ENCODE measurements at places on chromosomes 16 and 17.

DNA sequence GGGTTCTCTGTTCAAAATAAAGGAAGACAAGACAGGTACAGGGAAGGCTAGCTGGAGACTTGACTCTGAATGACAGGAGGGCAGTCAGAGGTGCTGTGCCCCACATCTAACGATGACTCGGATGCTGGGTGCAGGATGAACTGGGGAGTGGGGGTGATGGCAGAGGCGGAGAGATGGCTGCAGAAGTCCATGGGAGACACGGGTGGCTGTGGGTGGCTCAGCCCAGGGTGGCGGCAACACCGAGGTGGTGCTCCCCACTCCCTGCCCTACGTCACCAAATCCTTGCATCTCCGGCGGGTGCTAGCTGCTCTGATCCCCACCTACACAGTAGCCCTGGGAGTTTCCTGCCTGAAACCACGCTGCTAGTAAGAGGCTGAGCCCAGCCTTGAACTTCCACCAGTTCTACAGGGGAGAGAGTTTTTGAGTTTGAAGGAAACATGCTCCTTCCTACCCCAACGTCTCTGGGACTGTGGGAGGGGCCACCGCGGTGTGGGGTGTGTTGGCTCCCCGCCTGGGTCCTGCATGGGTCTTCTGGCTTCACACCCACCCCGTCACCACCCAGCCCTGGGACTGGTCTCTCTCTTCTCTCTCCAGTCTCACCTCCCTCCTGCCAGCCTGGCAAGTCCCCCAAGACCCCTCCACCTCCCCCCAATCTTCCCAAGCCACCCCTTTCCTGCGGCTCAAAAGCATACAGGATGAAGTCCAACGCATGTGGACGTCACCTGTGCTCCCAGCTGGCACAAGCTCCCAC, 4.5 kb downstream of the GSG1L start:
- no peak for DNase-seq

GRCh38 chr17:13297183-13297582, 279.4 kb upstream of the ELAC2 start:
- no peak for DNase-seq

DNA sequence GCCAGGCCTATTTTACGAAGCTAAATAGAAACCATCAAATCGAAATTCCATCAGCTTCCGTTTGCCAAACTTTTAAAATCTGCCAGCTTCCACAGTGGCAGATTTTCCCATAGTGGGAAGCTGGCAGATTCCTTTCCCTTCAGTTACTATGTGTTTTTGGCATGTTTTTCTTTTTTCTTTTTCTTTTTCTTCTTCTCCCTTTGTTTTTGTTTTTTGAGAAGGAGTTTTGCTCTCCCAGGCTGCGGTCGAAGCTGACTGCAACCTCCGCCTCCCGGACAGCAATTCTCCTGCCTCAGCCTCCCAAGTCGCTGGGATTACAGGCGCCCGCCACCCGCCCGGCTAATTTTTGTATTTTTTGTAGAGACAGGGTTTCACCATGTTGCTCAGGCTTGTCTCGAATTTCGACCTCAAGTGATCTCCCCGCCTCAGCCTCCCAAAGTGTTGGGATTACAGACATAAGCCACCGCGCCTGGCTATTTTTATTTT, 684 bp upstream of the CWC25 start:
- no peak for DNase-seq

GRCh38 chr17:32141258-32141657, 1.0 kb upstream of the RHOT1 start:
- peak; percentile 93 for DNase-seq

DNA sequence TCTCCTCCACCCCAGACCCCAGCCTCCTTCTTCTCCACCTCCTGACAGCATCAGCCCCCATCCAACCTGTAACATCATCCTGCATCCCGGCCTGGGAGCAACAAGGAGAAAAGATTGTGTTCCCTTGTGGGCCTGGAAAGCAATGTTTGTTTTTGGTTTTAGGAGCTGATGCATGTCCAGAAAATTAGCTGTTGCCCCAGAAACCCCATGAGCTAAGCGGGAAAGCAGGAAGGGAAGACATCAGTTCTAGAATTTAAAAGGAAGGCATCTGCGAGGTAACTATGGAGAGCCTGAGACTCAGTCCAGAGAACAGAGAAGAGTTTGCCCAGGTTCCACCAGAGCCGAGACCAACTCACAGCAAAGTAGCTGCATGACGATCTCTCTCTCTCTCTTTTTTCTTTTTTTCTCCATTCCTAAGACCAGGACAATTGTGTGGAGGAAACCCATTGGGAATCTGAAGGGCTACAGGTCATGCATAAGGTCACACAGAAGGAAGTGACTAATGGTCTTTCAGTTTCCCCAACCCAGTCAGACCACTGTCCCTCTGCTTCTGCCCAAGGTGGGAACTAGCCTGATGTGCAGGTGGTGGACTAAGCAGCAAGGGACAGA, 124.4 kb downstream of the SLC39A11 start:
- no peak for DNase-seq

DNA sequence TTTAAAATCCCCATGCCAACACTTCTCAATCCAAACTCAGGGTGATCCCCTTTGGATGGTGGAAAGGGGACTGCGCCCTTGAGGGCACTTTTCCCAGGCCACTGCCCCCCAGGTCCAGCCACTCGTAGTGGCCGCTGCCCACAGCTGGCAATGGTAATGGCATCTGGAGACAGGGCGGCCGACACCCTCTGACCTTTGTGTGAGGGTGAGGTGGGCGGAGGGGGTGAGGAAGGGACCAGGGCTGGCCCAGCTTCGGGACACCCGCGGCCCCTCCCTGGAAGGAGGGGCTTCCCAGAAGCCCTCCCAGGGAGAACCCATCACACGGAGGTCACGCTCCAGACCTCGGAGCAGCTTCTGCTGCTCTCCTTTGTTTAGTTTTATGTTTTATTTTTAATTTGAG, 289.7 kb downstream of the FOXL1 start:
- no peak for DNase-seq

GRCh38 chr17:4679658-4680057, 24.3 kb downstream of the PELP1 start:
- DNase-seq = peak; percentile 20

GRCh38 chr16:20359997-20360396, 7.5 kb upstream of the UMOD start:
- peak; percentile 13 for DNase-seq

GRCh38 chr17:38456031-38456815, 28.0 kb downstream of the ARHGAP23 start:
- no peak for DNase-seq

DNA sequence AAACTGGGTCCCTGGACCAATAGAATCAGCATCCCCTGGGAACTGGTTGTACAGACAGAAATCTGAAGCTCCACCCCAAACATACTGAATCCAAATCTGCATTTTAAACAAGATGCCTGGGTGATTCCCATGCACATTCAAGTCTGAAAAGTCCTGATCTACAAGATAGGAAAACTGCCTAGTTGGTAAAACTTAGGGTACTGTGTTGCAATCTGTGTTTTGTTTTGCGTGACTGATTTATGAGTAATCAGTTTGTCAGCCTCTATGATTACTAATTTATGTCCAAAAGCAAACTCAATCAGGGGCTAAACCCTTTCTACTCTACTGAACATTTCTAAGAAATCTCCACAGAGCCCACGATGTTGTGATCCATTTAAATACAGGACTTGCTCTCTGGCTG, 103.8 kb downstream of the YPEL2 start:
- DNase-seq = no peak

- DNase-seq = no peak
These were observed 275.7 kb downstream of the WWOX start for GRCh38 chr16:78375055-78375679.

DNA sequence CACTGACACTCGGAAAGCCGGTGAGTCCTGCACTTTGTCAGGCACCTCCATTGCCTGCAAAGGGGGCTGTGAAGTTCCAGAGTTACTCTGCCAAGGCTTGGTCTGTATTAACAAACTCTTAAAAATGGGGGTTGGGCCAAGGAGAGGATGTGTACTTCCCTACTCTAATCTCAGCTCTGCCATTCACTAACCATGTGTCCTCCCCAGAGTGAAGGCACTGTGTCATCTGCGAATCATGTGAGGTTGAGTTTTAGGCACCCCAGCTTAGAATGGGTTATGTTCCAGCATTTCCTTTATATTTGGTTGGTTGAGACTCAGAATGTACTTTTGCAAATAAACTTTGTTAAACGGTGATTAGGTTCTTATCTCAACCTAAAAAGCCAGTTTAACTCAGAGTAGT, 24.9 kb downstream of the ERCC4 start:
- no peak for DNase-seq

- DNase-seq = no peak
These were observed 4.5 kb upstream of the ACSF3 start for GRCh38 chr16:89089120-89089519.

GRCh38 chr16:73306901-73307413, 259.0 kb upstream of the ZFHX3 start:
- no peak for DNase-seq

GRCh38 chr16:74463888-74464287, 42.6 kb upstream of the CLEC18B start:
- DNase-seq = no peak

DNA sequence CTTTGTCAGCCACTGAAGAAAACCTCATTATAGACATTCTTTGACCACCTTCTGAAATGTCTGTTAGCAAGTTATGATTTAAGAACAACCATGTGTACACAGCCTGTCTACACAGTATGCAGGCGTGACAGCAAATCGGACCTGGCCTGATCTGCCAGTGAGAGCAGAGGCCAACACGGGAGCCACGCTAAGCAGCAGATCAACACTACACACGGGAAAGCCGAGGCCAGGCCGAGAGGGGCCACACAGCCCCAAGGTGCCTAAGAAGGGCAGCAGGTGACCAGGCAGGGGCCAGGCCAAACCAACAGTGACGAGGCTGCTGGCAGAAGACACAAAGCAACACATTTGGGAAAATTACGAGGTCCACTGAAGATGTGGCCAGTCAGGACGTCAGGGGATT, 16.3 kb upstream of the FAAP100 start:
- DNase-seq = no peak

GRCh38 chr16:81693041-81693743, 85.9 kb upstream of the PLCG2 start:
- no peak for DNase-seq

GRCh38 chr17:36611345-36612072, 10.1 kb downstream of the MRM1 start:
- DNase-seq = no peak

DNA sequence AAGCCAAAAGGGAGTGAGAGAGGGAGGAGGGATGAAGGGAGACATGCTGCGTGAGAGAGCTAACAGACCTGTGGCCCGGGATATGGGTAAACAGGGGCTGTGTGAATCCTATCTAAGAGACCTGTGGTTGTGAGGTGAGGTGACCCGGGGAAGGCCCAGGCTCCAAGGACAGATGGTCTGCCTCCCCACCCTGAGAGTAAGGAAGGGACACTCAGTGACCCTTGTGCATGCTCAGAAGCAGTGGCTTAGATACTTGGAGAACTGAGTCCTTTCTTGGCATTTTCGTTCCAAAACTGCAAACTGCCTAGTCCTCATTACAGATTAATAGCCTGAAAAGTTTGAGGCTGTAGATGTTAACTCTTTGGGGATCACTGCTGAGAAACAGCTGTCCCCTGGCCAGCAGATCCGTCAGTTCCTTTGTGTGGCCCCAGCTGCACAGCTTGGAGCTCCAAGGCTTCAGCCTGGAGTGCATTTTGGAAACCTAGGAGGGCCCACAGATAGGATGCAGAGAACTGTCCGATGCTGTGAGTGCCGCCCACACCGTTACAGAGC, 121.6 kb downstream of the SMG6 start:
- no peak for DNase-seq

GRCh38 chr16:88389621-88390160, 6.9 kb downstream of the ZNF469 start:
- no peak for DNase-seq

DNA sequence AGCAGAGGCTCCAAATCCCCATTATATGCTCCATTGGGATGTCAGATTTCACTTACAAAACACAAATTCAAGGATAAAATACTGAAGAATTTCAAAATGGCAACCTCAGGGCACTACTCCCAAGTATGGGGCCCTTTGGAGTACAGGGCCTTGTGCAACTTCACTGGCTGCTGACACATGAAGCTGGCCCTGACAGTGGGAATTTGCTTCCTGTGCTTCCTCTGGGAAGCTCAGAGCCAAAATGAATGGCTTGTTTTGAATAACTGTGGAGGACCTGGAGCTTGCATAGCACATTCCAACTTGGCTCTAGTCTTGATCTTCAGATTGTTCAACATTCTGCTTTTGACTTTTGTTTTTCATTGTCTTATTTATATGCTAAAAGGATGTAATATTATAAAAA, 52.3 kb upstream of the HNF1B start:
- no peak for DNase-seq

DNA sequence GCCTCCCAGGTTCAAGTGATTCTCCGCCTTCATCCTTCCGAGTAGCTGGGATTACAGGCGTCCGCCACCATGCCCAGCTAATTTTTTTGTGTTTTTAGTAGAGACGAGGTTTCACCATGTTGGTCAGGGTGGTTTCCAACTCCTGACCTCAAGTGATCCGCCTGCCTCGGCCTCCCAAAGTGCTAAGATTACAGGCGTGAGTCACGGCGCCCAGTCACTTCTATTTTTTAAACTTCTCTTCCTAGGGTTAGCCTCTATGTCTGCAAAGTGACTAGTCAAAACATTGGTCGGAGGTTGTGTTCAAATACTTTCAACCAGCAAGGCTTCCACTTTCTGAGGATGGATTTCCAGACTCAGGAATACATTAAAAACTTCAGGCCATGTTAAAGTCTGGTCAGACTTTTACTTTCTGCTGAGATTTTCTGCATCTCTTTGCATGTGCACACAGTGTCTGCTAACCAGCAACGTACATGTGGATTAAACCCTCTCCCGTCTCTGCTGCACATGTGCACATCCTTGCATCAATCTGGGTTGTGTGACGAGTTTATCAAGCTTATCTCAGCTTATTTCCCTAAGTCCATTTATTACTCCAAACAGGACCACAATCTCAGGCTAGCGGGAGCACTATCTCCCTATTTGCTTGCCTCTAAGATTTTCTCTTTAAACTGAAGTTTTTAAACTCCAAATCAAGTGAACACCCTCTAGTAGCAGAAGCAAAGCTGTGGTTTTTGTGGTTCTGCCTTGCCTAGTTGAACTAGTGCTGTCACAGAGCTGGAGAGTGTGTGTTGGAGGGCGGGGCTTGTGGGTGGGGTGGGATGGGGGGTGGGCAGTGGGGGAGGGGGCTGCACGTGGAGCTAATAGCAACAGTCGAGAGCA, 525.2 kb upstream of the GOT2 start:
- peak; percentile 68 for DNase-seq

- no peak for DNase-seq
These were observed 20.4 kb downstream of the ZNHIT3 start for GRCh38 chr17:36506831-36507230.

GRCh38 chr17:5121186-5121841, 5.5 kb downstream of the USP6 start:
- DNase-seq = no peak

GRCh38 chr17:52105591-52105990, 52.9 kb downstream of the CA10 start:
- DNase-seq = no peak

DNA sequence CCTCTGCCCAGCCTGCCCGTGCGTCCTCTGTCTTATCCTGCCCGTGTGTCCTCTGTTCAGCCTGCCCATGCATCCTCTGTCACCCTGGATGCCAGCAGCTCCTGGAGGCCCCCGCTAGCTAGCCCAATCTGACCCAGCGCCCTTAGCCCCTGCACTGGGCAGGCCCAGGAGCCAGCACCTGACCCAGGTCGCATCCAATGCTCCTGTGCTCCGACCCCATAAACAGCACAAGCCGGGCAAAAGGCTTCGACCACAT, 13.1 kb downstream of the CDH15 start:
- no peak for DNase-seq

- peak; percentile 96 for DNase-seq
These were observed 33.8 kb upstream of the SALL1 start for GRCh38 chr16:51184702-51185433.

- no peak for DNase-seq
These were observed 33.4 kb upstream of the CLEC18A start for GRCh38 chr16:69917739-69918138.

GRCh38 chr17:48568499-48569239, 9.5 kb downstream of the HOXB4 start:
- no peak for DNase-seq

All from NB4 (cell line).